CD4-positive, alpha-beta T cell treated with Interleukin-10 for 1 hour (primary cell): ENCODE measurements at places on chromosomes 16 and 17.
A peak's percentile ranks its signal among the peaks of the same experiment; 100 is the strongest.

- DNase-seq, result no peak
These were observed 1.9 kb downstream of the KRTAP4-8 start for GRCh38 chr17:41096055-41096454.

DNA sequence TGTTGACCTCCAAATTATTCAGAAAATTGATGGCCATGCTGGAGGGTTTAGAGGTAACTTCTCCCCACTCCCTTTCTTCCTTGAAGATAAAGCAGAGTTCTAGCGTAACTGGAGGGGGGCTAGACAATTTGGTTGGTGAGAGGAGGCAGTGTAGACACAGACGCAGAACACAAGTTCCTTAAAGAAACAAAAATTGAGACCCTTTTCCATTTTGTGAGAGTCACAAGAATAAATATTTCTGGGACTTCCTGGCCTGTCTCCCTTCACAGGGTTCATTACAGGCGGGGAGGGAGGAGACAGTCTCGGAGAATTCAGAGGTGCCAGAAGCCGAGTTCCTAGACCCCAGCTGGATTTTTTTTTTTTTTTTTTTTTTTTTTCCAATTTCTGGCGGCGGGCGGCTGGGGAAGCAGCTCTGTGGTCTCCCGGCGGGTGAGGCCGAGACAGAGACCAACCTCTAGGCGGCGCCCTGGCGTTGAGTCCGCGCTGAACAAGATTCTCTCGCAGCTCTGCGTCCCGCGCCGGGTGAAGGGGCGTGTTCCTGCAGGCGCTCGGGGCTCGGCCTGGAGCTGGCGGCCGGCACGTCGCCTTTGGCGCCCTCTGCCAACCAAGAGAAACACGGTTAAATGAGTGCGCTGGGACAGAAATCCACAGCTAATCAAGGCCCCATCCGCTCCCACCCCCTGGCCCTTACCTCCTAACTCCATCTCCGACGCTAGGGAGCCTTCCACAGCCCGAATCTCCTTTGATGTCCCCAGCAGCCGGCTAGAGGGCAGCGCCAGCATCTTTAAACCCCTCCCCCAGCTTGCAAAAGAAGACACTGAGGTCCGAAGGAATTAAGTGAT, 10.2 kb upstream of the HOXB9 start:
- peak; percentile 70 for DNase-seq

DNA sequence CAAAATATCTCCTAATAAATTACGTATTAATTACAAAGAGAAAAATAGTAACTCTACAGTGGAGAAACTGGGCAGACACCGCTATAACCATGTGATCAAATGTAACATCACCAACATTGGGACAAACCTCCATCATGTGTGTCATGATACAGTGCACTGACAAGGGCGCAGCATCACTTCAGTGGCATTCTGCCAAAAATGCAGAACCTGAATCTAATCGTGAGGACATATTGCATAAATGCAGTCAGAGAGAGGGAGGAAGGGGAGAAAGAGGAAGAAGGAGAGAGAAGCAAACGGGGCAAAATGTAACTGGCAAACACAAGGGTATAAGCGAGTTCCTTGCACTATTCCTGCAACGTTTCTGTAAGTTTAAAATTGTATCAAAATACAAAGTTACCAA, 74.2 kb upstream of the MARCHF10 start:
- peak; percentile 5 for DNase-seq

DNA sequence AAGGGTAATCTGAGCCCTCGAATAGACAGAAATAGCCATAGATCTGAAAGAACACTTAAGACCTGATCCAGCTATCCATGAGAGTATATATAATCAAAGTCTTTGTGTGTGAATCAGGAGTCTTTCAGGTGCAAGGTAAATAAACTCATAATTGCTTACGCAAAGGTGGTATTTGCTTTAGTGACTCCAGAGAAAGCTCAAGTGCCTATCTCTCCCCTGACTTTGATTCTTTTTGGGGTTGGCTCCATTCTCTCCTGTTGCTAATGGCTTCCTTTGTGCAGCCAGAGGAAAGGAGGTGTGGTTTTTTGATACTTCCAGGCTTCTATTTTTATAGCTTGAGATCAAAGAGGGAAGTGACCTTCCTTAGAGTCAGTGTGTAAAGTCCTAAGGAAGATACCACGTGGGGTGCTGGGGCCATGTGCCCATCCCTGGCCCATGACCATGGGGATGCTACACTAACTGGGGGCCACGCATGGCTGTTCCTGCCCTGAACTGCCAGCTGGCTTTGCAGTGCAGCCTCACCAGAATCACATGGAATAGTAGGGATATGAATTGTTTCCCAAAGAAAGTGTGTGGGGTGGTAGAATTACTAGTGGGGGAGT, 45.8 kb downstream of the TENT4B start:
- DNase-seq, result no peak

DNA sequence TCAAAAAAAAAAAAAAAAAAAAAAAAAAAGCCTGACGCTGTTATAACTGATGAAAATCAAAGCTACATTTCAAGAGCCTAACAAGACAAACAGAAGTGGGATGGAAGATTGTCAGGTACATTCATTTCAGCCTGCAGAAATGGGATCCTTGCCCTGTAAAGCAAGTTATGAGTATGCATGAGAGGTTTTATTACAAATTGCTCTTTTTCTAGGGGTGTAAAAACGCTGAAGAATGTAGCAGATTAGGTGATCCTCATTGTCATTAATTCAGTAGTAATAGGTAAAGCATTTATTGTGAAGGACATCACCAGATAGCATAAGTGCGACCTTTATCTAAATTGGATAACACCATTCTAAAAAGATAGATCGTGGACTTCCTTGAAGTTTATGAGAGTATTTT, 208.3 kb downstream of the KCNJ2 start:
- no peak for DNase-seq

- DNase-seq, result no peak
These were observed 32.8 kb downstream of the MPHOSPH6 start for GRCh38 chr16:82136956-82137821.

GRCh38 chr17:36463916-36464764, 22.3 kb upstream of the ZNHIT3 start:
- DNase-seq, result peak; percentile 40

- DNase-seq, result no peak
These were observed 19.2 kb downstream of the NDUFAF8 start for GRCh38 chr17:81258292-81258691.

- peak; percentile 64 for DNase-seq
These were observed 17.3 kb downstream of the BAHCC1 start for GRCh38 chr17:81412490-81413093.

DNA sequence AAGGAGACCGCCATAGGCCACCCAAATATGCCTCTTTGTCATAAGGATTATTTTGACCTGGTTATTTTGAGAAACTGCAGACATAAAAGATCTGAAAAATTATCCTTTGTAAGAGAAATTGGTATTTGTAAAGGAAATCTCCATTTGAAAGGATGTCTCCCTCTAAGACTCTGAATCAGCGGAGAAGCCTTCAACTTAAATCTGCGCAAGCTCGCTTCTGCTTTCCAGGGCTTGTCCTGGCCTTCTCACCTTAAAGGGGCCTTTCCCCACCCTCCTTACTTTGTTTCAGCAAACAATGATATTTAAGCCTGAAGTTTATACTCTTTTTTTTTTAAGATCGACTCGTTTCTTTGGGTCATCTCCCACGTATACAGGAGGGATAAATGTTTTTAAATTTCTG, 34.5 kb downstream of the HSBP1 start:
- DNase-seq, result no peak

DNA sequence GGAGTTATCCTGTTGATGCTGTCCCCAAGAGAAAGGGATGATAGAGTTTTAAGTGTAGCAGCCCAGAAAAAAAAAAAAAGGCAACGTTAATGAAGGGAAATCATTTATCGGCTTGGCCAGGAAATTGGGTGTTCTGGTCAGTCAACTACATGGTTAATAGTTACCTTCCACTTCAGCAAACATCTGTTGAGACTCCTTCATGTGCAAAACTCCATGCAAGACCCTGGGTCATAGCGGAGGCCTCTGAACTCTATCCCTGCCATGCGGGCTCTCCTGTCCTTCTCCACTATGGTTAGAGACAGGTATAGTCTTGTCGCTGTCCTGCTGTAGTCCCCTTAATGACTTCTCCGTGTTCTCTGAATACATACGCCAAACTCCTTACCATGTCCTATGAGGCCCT, 3.5 kb upstream of the LYRM9 start:
- DNase-seq, result no peak

- DNase-seq, result no peak
These were observed 215.3 kb upstream of the KIF2B start for GRCh38 chr17:53607475-53607874.
